ENCODE measurements at places on chromosomes 7 and 10.

- DNase-seq: no peak
Measured at GRCh38 chr7:134942690-134943466, 43.4 kb upstream of the AGBL3 start.

GRCh38 chr10:133324198-133324792 is 12.4 kb downstream of the CALY start:
- no peak for DNase-seq

- DNase-seq: no peak
Measured at GRCh38 chr7:10888861-10889260, 84.8 kb upstream of the PHF14 start.

GRCh38 chr10:11934262-11934661 is 108.3 kb downstream of the UPF2 start:
- DNase-seq: no peak

DNA sequence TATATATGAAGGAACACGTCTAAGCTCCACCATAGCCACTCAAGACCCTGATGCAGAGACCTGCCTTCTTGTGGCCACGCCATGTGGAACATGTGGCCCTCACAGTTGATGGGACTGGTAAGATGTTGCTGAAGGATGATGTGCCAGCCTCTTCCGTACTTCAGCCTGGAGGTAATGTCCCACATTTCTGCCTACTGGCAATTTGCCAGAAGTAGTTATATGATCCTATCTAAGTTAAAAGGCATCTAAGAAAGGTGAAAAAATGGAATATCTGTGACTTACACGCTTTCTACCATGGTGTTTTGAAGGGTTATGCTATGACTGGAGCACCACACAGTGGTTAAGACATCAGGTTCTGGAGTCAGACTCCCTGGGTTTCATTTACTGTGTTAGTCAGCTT is 948.7 kb upstream of the GHITM start:
- DNase-seq: no peak

- no peak for DNase-seq
Measured at GRCh38 chr7:27163288-27164044, 1.9 kb downstream of the HOXA9 start.
